ENCODE measurements at places on chromosomes 5 and 9. TPM values are rescaled to one million over a fixed set of nuclear protein-coding genes. Genes with fewer than 3 reads are reported as not detected.

Gene ELP1
- 8.0 TPM for polyA plus RNA-seq

DNA sequence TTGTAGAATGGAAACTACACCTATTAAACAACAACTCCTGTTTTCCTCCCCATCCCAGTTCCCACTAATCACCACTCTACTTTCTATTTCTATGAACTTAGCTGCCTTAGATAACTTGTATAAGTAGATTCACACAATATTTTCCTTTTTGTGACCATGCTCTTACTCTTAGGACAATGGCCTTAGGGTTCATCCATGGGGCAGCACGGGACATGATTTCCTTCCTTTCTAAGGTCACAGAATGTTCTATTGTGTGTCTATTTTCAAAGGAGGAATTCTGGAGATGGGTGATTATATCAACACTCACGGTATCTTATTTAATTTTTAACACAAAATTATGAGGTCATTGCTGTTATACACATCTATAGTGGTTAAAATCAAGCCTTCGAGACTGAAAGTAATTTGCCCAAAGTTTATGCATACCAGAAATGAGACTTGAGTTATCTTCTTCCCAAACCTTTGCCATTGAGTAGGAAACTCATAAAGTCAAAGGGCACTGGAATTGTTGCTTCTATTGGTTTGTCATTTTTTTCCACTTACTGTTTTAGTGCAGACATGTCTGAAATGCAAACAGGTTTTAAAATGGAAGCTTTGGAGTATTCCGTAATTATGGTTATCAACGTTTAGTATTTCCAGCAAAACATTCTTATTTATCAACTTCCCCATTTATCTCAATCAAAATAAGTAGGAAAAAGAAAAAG is 23.6 kb downstream of the CTSL start:
- no peaks in the 10 kb centered on the region for H3K36me3 ChIP-seq
- H3K4me3 ChIP-seq = no peak overlapping the region
- DNase-seq = peak; percentile 23

DNA sequence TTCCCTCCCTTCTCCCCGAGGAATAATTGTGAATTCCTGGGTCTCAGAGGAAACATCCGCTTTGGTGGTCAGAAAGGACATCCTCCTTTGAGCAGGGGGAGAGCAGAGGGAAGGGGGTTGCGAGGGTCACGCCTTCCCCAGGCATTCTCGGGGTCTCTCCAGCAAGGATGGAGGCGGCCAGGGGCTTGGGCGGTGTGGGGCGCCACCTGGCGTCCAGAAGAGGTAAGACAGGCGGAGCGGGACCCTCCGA is 129.1 kb downstream of the KCNIP1 start:
- peak; percentile 89 for DNase-seq
- H3K27me3 ChIP-seq = no peaks in the 10 kb centered on the region
- no peaks in the 10 kb centered on the region for H3K4me1 ChIP-seq

DNA sequence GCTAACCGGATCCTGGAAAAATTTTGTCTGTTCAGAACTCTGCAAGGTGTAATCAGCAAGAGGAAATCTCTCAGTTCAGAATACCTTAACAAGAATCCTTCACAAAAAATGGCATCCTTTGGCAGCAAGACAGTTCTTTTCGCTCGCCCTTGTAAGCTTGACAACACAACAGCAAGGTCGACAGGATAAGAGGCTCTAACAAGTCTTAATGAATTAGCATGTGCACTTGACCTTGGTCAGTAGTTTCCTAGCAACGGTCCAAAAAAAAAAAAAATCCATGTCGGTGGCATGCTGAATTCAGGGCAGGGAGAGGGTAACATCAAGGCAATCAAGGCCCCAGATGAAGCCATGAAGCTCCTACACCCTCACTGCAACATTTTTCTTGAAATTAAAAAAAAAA is 172.8 kb downstream of the APBA1 start:
- no peak overlapping the region for H3K27ac ChIP-seq
- DNase-seq = no peak
- no peaks in the 10 kb centered on the region for H3K27me3 ChIP-seq
- no peak overlapping the region for H3K4me3 ChIP-seq
- H3K36me3 ChIP-seq = no peaks in the 10 kb centered on the region

DNA sequence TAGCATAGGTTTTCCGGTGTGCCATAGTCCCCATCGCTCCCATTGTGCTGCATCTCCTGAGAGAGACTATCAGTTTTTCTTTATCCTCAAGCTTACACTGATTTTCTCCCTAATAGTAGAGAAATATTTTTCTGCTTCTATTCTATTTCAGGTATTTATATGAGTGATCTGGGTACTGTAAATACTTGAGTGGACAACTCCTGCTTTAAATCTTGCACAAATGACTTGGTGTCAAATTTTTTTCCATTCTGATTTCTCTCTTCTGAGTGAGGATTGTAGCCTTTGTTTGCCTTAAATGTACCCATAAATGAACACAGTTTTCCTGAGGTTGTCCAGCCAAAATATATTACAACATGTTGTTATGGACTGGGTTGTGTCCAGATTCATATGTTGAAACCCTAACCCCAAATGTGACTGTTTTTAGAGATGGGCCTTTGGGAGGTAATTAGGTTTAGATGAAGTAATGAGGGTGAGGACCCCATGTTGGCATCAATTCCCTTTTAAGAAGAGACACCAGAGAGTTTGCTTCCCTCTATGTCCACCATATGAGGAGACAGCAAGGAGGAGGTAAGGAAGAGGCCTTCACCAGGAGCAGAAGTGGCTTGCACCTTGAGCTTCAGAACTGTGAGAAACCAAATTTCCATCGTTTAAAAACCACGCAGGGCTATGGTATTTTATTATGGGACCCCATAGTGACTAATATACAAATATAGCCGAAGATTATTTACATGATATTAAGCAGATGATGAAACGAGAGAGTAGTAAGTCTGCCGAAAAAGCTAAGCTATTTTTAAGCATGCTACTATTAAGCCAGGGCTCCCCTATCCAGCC is 336.4 kb upstream of the MPDZ start:
- H3K27me3 ChIP-seq = no peaks in the 10 kb centered on the region
- DNase-seq = peak; percentile 74
- H3K4me1 ChIP-seq = no peaks in the 10 kb centered on the region
- no peaks in the 10 kb centered on the region for H3K36me3 ChIP-seq
- no peak overlapping the region for H3K4me3 ChIP-seq
- H3K27ac ChIP-seq = no peak overlapping the region

DNA sequence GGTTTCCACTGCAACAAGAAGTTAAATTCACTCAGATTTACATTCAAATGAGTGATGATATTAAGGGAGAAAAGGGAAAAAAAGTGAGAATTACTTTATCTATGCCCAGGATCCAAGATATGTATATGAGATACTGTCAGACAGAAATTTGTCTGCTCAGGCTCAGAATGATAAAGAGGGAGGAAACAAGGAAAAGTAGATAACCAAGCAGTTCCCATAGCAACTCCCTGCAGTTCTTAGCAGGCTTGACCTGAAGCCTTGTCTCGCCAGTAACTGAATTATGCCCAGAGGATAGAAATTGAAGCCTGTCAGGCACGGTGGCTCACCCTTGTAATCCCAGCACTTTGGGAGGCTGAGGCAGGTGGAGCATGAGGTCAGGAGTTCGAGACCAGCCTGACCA is 304.4 kb downstream of the TLE1 start:
- no peaks in the 10 kb centered on the region for H3K36me3 ChIP-seq
- no peak overlapping the region for H3K4me3 ChIP-seq
- H3K4me1 ChIP-seq = no peaks in the 10 kb centered on the region
- no peaks in the 10 kb centered on the region for H3K27me3 ChIP-seq
- DNase-seq = no peak
- H3K27ac ChIP-seq = no peak overlapping the region

- DNase-seq = no peak
- peaks cover 5% of the 10 kb centered on the region for H3K4me1 ChIP-seq
- H3K4me3 ChIP-seq = no peak overlapping the region
These were observed 53.9 kb upstream of the TRIM32 start for GRCh38 chr9:116632990-116633838.

DNA sequence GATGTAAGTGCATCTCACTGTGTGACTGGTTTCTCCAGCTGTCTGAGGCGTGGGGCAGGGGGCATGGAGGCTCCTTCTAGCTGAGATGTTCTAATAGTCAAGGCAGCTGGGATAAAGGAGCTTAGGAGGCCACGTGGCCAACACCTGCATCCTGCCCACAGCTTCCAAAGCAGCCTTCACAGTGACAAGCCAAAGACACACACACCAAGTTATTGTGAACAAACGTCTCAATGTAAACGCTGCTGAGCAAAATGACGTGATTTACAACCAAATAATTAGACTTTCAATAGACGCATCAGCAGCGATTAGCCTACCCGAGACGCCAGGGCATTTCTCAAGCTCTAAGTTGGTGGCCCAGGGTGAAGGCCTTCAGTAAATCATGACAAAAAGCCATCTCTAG is 23.2 kb upstream of the SLC25A51 start:
- H3K27ac ChIP-seq = no peak overlapping the region
- no peaks in the 10 kb centered on the region for H3K27me3 ChIP-seq
- DNase-seq = no peak
- no peaks in the 10 kb centered on the region for H3K36me3 ChIP-seq
- no peak overlapping the region for H3K4me3 ChIP-seq
